ENCODE measurements at places on chromosomes 7 and 10. TPM values are rescaled to one million over a fixed set of nuclear protein-coding genes. Genes with fewer than 3 reads are reported as not detected.

EBF3 gene
- total RNA-seq, result 1.5 TPM

EN2 gene
- under 0.01 TPM for total RNA-seq

KNDC1 gene
- 0.19 TPM for total RNA-seq

VSTM2A gene
- not detected for total RNA-seq

DNA sequence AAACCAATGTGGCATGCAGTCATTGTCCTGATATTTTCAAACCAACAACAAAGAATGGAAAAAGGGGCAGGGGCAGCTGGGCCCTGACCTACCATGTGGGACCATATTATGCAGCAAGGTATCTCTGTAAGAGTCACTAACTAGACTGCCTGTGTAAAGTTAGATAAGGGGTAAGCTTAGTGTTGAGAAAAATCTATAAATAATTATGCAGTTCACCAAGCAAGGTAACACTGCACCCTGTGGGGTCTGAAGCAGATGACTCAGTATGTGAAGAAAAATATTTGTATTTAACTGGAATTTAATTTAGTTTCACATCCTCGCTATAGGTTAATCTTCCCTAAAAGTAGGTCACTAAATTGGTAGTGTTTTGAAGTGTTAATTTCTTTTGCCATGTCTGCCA, 99.3 kb downstream of the PPP1R3A start:
- H3K4me1 ChIP-seq, result no peaks in the 10 kb centered on the region
- no peak for DNase-seq
- H3K4me3 ChIP-seq, result no peak overlapping the region
- H3K27me3 ChIP-seq, result no peaks in the 10 kb centered on the region
- no peaks in the 10 kb centered on the region for H3K36me3 ChIP-seq

DNA sequence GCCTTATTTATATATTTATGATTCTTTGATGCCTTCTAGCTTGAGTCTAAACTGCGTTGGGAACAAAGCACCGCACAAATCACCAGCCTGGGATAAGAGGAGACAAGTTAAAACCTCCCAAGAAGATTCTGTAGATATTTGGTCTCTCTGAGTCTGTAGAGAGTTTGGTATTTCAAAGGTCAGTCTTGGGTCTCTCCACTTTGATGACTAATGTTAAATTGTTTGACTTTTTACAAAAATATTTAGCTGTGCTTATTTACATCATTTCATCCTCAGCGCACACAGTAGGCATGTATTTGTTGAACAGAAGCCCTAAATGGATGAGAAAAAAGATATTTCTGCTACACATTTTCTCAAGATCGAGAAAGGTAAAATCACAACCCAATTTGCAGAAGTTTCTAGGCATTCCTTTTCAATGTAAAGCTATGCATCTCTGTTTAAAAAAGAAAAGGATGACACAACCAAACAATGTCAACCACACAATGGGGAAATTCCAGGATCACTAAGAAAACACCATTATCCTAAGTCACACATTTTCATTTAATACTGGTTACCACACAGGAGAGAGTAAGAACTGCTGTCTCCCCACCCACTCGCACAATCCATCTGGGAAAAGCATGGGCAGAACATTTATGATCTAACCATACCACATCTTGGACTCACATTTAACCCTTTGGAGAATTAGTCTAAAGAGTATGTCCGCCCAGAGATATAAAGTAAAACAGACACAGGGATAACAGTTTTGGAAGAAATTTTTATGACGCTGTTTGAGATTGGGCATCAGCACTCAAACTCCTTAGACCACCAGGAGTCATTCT, 4.4 kb downstream of the CDK6 start:
- no peaks in the 10 kb centered on the region for H3K27me3 ChIP-seq
- no peak overlapping the region for H3K27ac ChIP-seq
- no peak for DNase-seq

GRCh38 chr10:98516352-98516751, 69.6 kb upstream of the HPS1 start:
- no peaks in the 10 kb centered on the region for H3K36me3 ChIP-seq
- no peak overlapping the region for H3K4me3 ChIP-seq
- no peak for DNase-seq
- H3K27ac ChIP-seq, result no peak overlapping the region
- no peaks in the 10 kb centered on the region for H3K27me3 ChIP-seq

DNA sequence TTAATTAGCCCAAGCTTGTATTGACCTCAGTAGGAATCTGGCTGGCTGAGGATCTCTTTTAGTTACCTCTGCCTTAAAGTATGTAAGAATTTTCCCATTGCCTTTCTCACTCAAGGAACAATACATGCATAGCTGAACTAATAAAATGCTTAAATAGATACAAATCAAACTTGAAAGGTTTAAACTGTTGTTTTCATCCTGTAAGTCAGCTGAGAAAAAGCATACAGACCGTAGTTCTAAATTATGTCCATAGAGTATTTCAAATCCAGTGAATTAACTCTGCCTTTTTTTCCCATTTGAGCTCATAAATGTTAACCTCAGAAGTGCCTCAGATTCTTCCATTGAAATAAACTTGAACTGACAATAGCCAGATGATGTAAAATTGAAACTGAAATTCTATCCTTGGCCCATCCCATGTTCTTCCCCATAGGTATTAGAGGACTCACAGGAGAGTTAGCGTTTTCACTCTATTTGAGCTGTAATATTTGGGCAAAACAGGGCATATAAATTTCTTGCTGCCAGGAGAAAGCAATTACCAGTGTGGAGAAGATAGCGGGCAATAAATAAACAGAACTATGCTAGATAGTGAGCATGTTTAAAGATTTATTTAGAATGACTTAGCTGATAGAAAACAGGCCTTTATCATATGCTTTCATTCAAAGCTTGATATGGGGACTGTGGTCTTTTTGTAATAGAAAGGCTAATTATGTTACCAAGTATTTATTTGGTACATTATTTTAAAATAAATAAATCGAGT, 163.7 kb downstream of the WNT2 start:
- H3K27me3 ChIP-seq, result no peaks in the 10 kb centered on the region
- no peaks in the 10 kb centered on the region for H3K36me3 ChIP-seq
- H3K4me3 ChIP-seq, result no peak overlapping the region
- H3K4me1 ChIP-seq, result no peaks in the 10 kb centered on the region

- H3K27me3 ChIP-seq, result no peaks in the 10 kb centered on the region
- H3K27ac ChIP-seq, result no peak overlapping the region
- DNase-seq, result no peak
- H3K4me1 ChIP-seq, result no peaks in the 10 kb centered on the region
- no peak overlapping the region for H3K4me3 ChIP-seq
- peaks cover 3% of the 10 kb centered on the region for H3K36me3 ChIP-seq
Observed at GRCh38 chr7:21927693-21928092, 18.0 kb downstream of the CDCA7L start.

GRCh38 chr7:81883801-81884393, 114.0 kb upstream of the HGF start:
- DNase-seq, result no peak
- peaks cover 12% of the 10 kb centered on the region for H3K4me1 ChIP-seq
- no peak overlapping the region for H3K27ac ChIP-seq
- H3K27me3 ChIP-seq, result no peaks in the 10 kb centered on the region

DNA sequence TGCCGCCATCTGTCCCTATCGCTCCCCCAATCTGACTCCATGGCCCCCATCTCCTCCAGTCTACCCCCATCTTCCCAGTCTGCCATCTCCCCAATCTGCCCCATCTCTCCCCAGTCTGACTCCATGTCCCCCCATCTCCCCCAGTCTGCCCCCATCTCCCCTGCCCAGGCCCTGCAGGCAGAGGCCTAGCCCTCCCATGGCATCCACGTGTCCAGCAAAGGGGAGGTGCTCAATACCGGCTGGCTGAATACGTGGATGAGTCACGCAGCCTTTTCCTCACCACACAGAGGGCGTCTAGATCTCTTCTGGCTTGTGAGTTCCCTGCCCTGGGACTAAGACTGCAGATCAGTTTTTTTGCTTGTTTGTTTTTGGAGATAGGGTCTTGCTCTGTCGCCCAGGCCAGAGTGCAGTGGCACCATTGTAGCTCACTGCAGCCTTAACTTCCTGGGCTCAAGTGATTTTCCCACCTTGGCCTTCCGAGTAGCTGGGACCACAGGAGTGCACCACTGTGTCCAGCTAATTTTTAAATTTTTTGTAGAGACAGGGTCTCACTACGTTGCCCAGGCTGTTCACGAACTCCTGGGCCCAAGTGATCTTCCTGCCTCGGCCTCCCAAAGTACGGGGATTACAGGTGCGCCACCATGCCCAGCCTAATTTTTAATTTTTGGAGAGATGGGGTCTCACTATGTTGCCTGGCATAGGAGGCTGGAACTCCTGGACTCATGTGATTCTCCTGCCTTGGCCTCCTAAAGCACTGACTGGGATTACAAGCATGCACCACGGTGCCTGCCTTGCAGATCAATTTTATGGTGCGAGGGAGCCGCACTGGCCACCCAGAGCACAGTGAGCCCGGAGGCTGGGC, 15.3 kb upstream of the GPR146 start:
- peaks cover 24% of the 10 kb centered on the region for H3K4me1 ChIP-seq
- H3K27ac ChIP-seq, result no peak overlapping the region
- peak overlapping the region; percentile 48 for H3K4me3 ChIP-seq
- no peaks in the 10 kb centered on the region for H3K36me3 ChIP-seq

DNA sequence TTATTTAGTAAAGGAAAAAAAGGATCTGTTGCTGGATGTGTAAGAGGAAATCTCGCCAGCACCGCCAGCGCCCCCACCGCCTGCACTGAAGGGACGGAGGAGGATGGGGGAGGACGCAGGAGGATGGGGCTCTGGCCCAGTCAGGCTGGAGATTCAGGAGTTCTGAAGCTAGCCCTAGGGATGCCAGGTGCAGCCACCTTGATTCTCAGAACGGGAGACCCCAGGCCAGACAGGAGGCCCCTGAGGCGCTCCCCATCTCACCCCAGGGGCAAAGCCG, 1.3 kb downstream of the CAMK2B start:
- H3K4me3 ChIP-seq, result no peak overlapping the region
- H3K27ac ChIP-seq, result no peak overlapping the region
- no peaks in the 10 kb centered on the region for H3K4me1 ChIP-seq
- DNase-seq, result no peak

GRCh38 chr10:21458126-21458871, 67.2 kb downstream of the SKIDA1 start:
- no peaks in the 10 kb centered on the region for H3K36me3 ChIP-seq
- no peak overlapping the region for H3K4me3 ChIP-seq
- no peaks in the 10 kb centered on the region for H3K27me3 ChIP-seq

- no peaks in the 10 kb centered on the region for H3K27me3 ChIP-seq
- no peaks in the 10 kb centered on the region for H3K36me3 ChIP-seq
- no peak overlapping the region for H3K4me3 ChIP-seq
- DNase-seq, result no peak
- H3K27ac ChIP-seq, result no peak overlapping the region
Observed at GRCh38 chr10:72414642-72415041, 59.9 kb upstream of the DNAJB12 start.

GRCh38 chr7:48681006-48681405, 243.3 kb upstream of the CDC14C start:
- DNase-seq, result no peak
- no peaks in the 10 kb centered on the region for H3K4me1 ChIP-seq
- no peaks in the 10 kb centered on the region for H3K36me3 ChIP-seq
- no peak overlapping the region for H3K27ac ChIP-seq
- H3K4me3 ChIP-seq, result no peak overlapping the region

GRCh38 chr10:84537447-84537931, 209.1 kb downstream of the CCSER2 start:
- H3K4me3 ChIP-seq, result no peak overlapping the region
- peak; percentile 35 for DNase-seq
- H3K27me3 ChIP-seq, result peaks cover 29% of the 10 kb centered on the region
- no peaks in the 10 kb centered on the region for H3K36me3 ChIP-seq

GRCh38 chr7:15816835-15817426, 130.4 kb upstream of the MEOX2 start:
- H3K4me1 ChIP-seq, result no peaks in the 10 kb centered on the region
- H3K36me3 ChIP-seq, result no peaks in the 10 kb centered on the region
- H3K4me3 ChIP-seq, result no peak overlapping the region
- DNase-seq, result no peak
- H3K27me3 ChIP-seq, result no peaks in the 10 kb centered on the region
- H3K27ac ChIP-seq, result no peak overlapping the region

- no peak overlapping the region for H3K4me3 ChIP-seq
- H3K27me3 ChIP-seq, result no peaks in the 10 kb centered on the region
Observed at GRCh38 chr7:136049818-136050461, 72.8 kb upstream of the MTPN start.

DNA sequence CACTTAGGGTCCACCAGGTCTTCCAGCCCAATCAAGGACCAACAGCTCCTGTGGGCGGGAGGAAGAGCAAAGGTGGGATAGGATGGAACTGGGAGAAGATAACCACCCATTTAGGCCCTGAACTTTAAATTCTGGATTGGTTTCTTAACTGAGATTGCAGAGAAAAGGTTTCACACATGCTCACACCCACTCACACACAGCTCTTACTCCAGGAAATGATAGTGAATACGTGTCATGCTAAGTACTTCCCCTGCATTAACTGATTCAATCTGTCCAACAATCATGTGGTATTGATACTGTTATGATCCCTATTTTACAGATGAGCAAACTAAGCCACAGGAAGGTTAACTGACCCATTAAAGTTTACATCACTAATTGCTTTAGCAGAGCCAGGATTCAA, 4.6 kb upstream of the CYP3A4 start:
- H3K4me3 ChIP-seq, result no peak overlapping the region
- H3K36me3 ChIP-seq, result no peaks in the 10 kb centered on the region

DNA sequence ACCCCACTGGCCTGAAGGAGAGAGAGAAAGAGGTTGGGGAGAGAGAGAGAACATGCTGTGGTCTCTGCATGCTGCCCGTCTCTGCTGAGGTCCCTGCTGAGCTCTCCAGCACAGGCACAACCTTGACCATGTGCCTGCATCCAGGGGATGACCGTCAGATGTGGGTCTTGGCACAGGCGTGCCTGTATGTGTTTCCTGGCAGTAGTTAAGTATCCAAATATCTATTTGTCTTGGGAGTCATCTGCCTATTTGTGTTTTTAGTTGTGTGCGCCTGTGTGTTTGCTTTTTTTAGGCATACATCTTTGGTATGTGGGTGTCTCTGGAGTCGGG, 1.9 kb upstream of the UNC5B start:
- H3K4me3 ChIP-seq, result no peak overlapping the region
- peaks cover 57% of the 10 kb centered on the region for H3K4me1 ChIP-seq
- H3K27ac ChIP-seq, result peak overlapping the region; percentile 87

DNA sequence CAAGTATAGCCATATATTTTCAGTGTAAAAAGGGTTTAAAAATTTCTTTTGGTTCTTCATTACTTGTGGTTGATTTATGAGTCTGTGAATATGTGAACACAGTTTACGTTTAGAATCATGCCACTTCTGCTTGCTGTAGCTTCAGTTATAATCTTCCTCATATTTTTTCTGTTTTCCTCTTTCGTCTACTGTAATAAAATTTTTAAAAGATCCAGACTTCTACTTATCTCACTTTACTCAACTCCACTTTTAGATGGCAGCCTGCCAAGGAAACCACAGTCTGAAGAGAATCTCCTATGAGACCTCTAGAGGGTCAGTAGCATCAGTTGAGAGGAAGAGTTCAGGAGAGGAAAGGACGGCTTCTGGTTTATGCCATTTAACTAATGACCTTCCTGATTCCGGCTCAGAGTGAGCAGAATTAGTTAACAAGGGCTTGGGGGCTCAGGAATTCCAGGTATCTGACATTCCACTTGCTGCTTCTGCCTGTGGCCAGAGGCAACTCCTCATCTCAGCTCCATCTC, 21.4 kb downstream of the CREB5 start:
- H3K4me1 ChIP-seq, result no peaks in the 10 kb centered on the region
- H3K27ac ChIP-seq, result no peak overlapping the region
- DNase-seq, result no peak
- H3K27me3 ChIP-seq, result no peaks in the 10 kb centered on the region
